ENCODE measurements at places on chromosomes 4 and X.

DNA sequence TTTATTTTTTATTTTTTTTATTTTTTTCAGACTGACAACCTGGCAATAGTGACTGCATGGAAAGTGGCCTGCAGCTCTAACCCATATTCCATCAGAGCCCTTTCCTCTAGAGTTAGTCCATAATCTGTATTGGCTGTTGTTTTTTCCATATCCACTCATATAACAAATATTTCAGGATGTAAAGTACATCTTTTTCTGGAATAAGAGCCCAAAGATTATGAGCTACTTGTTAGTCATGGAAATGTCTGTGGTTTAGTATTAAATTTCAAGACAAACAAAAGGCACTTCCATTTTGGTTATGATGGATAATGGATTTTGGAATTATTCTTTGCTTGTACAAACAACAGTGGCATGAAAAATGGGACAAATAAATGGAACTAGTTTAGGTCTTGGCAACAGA, 296.0 kb upstream of the HS3ST1 start:
- DNase-seq: no peak

- peak; percentile 2 for DNase-seq
These were observed 471 bp downstream of the MCTS1 start for GRCh38 chrX:120604361-120604782.

- DNase-seq: no peak
These were observed 172.8 kb downstream of the SCFD2 start for GRCh38 chr4:53193111-53193510.

GRCh38 chr4:85209161-85209560, 242.7 kb upstream of the WDFY3 start:
- DNase-seq: no peak

DNA sequence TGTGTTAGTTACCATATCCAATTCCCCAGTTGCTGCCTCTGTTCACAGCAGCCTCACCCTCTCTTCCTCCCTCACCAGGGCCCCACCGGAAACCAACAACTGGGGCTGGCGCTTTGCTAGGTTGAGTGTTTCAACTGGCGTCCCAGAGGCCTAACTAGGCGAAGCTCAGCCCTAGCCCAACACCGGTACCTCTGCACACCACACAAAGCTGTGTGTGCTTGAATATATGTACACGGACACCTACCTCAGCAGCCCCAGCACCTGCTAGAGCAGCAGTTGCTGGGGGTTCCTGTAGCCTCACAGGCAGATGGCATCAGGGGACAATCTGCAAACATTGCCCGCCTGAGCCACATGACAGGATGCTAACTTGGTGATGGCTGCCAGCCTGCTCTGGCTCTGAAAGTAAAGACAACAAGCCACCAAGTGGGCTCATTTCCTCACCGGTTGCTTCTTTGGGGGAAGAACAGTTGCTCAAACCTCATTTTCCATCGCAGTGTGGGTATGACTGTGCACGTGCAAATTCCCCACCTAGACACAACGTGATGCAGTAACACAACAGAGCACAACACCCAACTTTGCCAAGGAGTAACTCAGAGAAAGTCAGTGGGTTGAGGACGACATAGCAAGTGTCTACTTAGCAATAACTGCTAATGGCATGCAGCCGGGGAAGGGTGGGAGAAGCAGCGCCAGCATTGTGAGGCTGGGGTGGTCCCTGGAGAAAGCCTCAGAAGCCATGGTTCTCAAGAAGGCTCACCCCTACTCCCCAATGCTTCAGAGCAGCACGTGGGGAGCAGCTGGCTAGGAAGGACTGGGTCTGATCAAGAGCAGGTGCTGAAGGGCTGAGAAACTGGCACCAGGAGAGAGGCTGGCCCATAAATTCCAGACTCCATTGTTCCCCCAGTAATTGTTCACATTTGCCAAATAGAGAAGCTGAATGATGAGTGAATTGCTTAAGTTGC, 139.5 kb downstream of the SH3KBP1 start:
- DNase-seq: no peak

GRCh38 chr4:7830747-7831146, 108.9 kb downstream of the AFAP1 start:
- DNase-seq: no peak

GRCh38 chrX:132463411-132463810, 25.4 kb downstream of the MBNL3 start:
- DNase-seq: no peak

DNA sequence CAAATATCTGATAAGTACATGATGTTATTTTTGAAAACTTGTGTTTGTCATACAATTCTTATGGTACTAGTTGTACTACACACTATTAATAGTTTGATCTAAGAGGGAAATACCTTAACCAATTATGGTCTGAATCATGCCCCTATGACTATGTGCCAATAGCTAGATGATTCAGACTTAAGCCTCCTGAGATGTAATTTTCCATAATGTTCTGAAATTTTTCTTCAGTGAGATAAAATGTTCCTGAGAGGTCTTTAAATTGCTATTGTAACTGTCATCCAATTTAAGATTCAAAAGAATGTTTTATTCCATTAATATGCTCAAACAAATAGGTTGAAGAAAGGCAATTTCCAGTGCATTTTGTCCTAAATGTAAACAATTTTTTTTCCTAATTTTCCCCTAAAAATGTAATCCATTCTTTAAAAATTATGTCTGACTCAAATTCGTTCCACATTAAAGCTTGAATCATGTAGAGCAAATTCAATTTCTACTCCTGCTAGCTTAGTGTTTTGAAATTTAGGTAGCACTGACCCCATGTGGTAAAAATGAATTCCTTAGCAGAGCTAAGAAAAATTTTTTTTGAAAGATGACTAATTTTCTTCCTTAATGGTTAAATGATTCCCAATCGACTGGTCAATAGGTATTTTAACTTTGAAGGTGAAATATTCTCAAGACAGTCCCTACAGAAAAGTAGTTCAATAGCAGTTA, 49.1 kb downstream of the APOOL start:
- no peak for DNase-seq

GRCh38 chrX:56783996-56784620, 55.1 kb downstream of the NBDY start:
- DNase-seq: no peak

DNA sequence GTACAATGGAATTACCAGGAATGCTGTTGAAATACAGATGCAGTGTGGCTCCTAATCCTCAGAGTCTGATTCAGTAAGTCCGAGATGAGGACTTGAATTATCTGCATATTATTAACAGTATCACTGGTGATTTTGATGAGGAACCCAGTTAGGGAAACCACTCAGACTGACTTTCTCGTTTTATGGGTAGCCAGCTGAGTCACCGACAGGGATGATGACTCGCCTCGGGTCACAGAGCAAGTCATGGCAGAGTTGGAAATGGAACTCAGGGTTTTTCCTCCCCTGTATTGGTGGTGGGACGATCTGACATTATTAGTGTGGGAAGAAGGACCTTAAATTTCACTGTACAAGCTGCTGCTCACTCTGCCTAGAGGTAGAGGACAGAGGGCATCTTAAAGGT, 51.3 kb downstream of the RTL9 start:
- DNase-seq: no peak

GRCh38 chr4:142824368-142824767, 21.7 kb downstream of the INPP4B start:
- no peak for DNase-seq

Measured in NCI-H2107 (cell line).